Urinary bladder (tissue), 4 donors: ENCODE measurements at places on chromosomes 1 and 21. TPM values are rescaled to one million over a fixed set of nuclear protein-coding genes. Genes with fewer than 3 reads are reported as not detected.

Gene STYXL2
- total RNA-seq, result 3.6 TPM

Gene MYOG
- total RNA-seq, result 12.7 TPM

Gene CELF3
- total RNA-seq, result 0.37 TPM

Gene KMO
- 0.37 TPM for total RNA-seq

Gene KCNK1
- total RNA-seq, result 7.2 TPM

Gene GPR137B
- total RNA-seq, result 21.1 TPM

Gene PAQR6
- total RNA-seq, result 0.79 TPM

Gene HAO2
- total RNA-seq, result 0.16 TPM

Gene ASCL5
- not detected for total RNA-seq

Gene CR2
- total RNA-seq, result 0.63 TPM

Gene ADORA1
- 1.4 TPM for total RNA-seq

Gene SPRR2F
- total RNA-seq, result not detected

Gene TRIM67
- 0.42 TPM for total RNA-seq

Gene OR2AK2
- not detected for total RNA-seq

Gene ZBTB17
- total RNA-seq, result 17.1 TPM

Gene F11R
- total RNA-seq, result 35.2 TPM

Gene STUM
- total RNA-seq, result 2.5 TPM

Gene SH2D1B
- total RNA-seq, result 0.37 TPM

Gene DNM3
- 11.7 TPM for total RNA-seq

Gene ABCG1
- total RNA-seq, result 12.7 TPM

Gene TLCD4
- total RNA-seq, result 28.1 TPM

Gene CFHR3
- total RNA-seq, result 0.48 TPM

Gene HPDL
- 0.74 TPM for total RNA-seq

Gene LZIC
- total RNA-seq, result 67.1 TPM
